NCI-H2227 treated with DMSO at 0.1 percent for 48 hours (cell line): ENCODE measurements at places on chromosomes 12 and 14.

DNA sequence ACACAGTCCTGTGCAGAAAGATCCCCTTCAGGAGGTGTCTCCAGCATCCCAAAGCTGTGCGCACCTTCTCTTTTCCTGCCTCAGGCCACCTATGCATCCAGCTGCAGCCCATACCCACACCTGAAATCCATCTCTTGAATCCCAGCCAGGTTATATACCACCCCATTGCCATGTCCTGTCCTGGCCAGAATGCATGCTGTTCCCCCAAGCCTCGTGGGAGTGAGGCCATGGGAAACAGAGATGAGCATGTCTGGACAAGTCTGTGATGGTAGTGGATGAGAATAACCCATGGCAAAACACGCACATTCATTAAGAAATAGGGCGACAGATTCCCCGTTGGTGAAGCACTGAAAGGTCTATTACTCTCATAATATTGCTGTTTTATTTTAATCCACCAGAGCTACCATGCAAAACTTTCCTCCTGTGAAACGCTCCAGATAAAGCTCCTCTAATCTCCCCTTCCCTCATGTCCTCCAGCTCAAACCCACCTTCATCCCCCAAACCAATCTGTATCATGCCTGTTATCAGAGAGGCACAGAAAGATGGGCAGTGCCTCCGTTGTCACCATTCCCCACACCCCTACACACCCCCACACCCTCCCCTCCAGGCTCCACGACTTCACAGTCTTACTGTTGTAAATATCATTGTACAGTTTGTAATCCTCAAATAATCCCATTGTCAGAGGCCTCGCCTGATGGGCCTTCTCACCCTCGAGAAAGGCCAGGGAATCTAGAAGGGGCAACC, 97.5 kb upstream of the FKBP4 start:
- no peak for DNase-seq

DNA sequence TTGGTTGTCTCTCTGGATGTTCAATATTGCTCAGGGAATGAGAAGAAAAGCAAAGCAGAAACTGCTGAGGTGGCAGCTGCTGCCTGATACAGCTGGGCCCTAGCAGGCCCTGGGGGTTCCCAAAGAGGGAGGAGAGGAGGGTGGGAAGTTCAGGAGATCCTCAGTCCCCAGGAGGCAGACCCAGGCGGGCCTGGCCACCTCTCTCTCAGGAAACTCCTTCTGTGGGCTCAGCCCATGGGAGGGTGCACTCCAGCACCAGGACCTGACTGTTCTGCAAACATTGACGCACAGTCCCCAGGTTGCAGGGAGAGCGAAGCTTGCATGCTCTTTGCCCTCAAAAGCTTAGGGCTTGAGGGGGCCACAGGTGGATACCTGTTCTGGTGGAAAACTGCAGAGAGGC, 29.6 kb downstream of the IRF2BPL start:
- DNase-seq = no peak

GRCh38 chr14:89720741-89721729, 233.5 kb downstream of the EFCAB11 start:
- no peak for DNase-seq

DNA sequence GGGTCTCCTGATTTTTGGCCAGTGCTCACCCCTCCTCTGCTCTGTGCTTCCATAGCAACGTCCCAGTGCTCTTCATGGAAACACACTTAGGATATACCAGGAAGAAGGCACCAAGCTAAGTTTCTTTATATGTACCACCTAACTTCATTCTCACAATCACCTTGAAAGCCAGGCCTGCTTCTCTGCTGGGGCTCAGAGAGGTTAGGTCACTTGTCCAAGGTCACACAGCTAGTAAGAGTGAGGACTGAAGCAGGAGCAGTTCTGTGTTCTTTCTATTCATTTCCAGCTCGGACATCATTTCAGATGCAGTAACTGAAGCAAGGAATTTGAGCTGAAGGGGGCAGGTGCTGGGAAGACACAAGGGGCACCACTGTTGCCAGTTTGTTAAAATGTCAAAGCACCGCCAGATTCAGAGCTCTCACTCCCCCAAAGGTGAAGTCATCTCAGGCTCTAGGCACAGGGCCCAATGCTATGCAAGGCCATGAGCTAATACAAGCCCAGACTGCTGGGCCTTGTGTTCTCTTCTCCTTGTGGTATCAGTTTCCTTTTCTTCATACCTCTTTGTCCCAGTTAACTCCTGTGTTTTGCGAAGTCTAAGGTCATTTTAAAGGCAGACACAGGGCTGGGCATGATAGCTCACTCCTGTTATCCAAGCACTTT, 19.7 kb upstream of the YY1 start:
- DNase-seq = no peak

- DNase-seq = no peak
Observed at GRCh38 chr12:52148464-52149181, 43.2 kb downstream of the KRT80 start.
